ENCODE measurements at places on chromosomes 3 and 15.

- no peak for DNase-seq
Observed at GRCh38 chr3:124636863-124637296, 93.4 kb upstream of the UMPS start.

- DNase-seq = no peak
Observed at GRCh38 chr15:69093614-69094013, 66.8 kb upstream of the GLCE start.

DNA sequence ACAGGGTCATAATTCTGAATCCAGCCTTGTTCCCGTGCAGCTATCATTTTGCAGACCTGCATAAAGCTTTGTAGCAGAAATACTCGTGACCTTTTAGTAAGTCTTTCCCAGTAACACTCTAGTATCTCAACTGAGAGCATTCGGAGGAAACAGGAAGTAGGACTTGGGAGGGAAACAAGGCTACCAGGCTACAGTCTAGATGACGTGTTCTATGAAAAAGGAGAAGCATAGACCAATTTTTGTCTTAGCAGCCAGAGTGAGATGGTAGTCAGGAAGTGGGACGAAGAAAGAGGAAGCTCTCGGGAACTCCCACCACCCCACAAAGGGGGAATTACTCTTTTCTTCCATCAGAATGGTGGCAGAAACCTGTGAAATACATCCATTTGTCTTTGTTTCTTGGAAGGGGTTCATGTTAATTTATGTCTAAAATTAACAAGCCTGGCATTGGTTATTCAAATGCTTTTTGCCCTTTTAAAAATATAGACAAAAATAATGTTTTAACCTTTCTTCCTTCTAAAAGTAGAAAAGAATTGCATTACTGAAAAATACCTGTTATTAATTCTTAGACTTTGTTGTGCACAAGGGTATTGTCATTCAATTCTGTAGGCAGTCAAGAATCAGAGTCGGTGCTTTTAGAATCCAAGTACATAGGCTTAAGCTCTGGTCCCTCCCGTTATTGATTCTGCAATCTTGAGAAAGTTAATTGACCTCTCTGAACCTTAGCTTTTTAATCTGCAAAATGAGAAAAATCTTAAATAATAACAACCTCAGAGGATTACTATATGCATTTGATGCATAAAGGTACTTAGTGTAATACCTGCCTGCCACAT, 1.6 kb upstream of the SUCNR1 start:
- DNase-seq = no peak

GRCh38 chr15:33846862-33847261, 121.4 kb upstream of the CHRM5 start:
- DNase-seq = no peak

DNA sequence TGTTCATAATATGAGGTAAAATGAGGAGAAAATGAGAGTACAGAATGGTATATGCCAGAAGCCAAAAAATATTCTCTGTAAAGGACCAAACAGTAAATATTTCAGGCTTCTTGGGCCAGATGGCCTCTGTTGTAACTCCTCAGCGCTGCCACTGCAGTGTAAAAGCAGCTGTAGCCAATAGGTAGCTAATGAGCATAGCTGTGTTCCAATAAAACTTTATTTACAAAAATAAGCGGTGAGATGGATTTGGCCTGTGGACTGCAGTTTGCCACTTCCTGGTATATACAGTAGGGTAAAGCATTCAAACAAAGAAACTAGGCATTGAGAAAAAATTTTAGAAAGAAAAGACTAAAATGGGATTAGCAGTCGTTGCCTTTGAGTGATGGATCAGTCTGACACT, 51.5 kb downstream of the BFSP2 start:
- no peak for DNase-seq

GRCh38 chr3:23874359-23875112, 42.3 kb downstream of the NKIRAS1 start:
- DNase-seq = no peak

GRCh38 chr3:44795197-44795596, 33.6 kb downstream of the KIF15 start:
- no peak for DNase-seq

GRCh38 chr3:2099028-2099671, 484 bp downstream of the CNTN4 start:
- no peak for DNase-seq

DNA sequence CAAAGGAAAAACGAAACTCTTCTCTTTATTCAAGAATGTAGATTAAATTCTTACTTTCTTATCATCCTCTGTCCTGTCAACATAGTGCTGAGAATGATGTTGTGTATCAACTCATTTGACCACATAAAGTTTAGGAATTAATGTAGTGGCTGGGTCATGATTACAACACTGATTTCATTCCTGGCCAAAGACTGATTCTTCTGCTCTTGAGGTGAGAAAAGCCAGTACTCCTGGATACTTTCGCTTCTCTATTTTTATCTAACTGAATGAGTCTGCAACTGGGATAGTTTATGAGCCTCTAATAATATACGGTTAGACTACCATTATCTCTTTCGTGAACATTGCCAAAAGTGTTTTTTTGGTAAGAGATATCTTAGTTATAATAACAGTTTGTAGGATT, 173.0 kb downstream of the LPP start:
- DNase-seq = no peak

- DNase-seq = no peak
Observed at GRCh38 chr3:124207873-124208485, 216.1 kb upstream of the ROPN1 start.

DNA sequence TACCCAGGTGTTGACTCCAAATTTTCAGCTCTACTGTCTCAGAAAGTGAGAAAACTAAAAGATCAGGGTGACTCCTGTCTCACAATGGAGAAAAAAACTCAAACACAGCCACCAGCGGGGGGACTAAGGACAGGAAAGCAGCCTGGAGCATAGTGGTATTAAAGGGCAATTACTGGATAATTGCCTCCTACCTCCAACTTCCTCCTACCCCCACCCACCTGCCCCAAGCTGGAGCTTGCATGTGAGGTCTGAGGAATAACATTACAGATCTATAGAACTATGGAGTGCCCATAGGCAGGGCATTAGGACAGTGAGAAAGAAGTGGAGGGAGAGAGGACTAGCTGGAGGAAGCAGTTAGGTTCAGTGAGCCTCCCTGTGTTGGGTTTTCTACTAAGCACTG, 2.7 kb upstream of the PCCB start:
- no peak for DNase-seq

DNA sequence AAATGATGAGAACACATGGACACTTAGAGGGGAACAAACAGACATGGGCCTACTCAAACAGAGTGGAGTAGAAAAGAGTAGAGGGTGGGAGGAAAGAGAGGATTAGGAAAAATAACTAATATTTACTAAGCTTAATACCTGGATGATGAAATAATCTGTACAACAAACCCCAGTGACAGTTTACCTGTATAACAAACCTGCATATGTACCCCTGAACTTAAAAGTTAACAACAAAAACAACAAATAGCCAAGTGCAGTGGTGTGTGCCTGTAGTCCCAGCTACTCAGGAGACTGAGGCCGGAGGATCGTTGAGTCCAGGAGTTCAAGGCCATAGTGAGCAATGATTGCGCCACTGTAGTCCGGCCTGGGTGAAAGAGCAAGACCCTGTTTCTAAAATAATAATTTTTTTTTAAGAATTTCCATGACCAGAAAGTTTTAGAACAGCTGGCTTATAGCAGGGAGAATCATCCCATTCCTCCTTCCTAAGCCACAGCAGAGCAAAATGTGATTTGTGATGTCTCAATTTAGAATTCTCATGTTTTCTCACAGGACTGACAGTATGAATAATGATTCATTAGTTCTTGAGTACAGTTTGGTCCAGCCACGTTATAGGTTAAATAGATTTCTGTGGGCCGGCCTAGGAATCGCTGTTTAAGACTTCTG, 150.0 kb downstream of the ZNF609 start:
- no peak for DNase-seq

DNA sequence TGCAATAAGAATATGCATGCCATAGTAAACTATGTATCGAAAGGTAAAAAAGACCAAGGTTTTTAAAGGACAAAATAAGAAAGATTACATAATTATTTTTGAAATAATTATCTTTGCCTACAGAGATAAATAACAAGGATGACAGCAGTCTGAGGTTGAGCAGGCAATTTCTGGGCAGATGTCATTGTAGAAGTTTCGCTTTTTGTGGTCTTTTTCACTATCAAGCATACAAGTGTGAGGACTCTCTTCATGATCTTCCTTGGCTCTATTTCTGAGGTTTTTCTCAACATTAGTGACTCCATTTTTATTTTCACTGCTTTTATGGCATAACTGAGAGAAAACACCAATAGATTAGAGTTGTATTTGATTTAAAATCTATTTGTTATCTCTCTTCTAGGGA, 1337.9 kb upstream of the EPHA6 start:
- DNase-seq = no peak

GRCh38 chr3:69144631-69145245, 22.3 kb upstream of the LMOD3 start:
- peak; percentile 1 for DNase-seq

Data from NCI-H774 (cell line).